ENCODE measurements at places on chromosomes 7 and 10.

- DNase-seq: no peak
Observed at GRCh38 chr7:81005254-81005653, 86.4 kb upstream of the SEMA3C start.

DNA sequence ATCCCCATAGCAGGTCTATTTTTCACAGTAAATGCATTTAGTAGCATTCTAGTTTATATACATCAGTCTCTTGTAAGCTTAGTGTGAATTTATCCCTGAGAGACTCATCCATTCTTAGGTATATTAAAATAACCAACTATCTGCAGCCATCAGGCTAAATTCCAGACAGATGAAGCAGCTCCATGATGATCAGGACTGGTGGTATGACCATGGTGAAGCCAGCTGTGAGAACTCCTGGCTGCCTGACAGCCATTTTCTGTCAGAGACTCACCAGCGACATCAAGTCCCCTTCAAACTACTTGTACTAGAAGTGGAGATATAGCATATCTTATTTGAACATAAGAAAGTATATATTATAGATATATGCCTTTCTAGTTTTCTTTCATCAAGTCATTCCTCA is 70.3 kb upstream of the GSDME start:
- no peak for DNase-seq

- no peak for DNase-seq
Observed at GRCh38 chr10:76428551-76429367, 997.3 kb downstream of the LRMDA start.

GRCh38 chr10:20744821-20745220 is 152.3 kb downstream of the NEBL start:
- no peak for DNase-seq

DNA sequence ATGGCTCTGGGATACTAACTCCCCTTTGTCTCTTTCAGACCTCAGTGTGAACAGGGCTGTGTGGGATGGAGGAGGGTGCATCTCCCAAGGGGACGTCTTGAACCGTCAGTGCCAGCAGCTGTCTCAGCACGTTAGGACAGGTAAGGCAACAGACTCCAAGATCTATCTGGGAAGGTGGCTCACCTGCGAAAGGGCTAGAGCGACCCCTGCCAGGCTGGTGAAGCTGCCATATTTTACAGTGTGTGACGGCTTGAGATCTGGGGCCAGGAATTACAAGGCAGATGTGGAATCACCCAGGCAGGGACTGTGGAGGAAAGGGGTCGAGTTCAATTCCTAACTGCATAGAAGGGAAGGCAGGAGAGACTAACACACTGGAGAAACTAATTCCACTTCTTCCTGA is 11.2 kb downstream of the MUC17 start:
- DNase-seq: no peak

DNA sequence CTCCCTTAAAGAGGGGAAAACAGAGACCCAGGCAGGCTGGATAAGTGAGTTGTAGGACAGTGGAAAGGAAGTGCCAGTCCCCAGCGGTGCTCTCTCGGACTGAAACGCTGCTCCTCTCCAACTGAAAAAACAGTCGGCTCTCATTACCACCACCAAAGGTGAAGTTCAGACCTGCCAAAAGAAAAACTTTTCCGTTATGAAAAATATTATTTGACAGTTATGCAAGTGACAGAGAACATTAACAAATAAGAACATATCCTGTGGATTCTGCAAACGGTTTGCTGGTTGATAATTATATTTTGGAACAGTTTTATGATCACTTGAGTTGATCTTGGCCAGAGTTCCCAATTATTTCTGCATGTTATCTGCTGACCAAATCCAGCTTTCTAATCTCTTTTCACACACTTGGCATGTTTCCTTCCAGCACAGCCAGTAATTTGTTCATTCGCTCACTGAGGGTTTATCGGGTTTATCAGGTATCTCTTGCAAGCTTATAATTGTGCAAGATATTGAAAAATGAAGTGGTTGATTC is 82.6 kb downstream of the PTPRE start:
- no peak for DNase-seq

DNA sequence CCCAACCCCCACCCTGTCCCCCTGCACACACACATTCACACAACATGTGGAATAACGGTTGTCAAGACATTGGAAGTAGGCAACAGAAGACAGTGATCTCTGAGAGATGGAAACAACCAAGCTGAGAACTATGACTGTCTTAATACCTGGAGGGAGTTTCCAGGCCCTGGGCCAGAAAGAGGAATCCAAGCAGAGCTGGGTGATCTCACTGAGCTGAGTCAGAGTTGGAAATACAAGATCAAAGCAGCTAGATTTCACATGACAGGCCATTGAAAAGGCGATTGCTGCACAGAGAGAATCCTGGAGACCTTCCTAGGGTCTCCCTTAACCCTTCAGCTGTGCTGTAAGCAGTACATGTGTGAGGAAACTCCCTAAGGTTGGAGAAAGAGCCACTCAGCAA is 165.8 kb upstream of the PRSS1 start:
- DNase-seq: no peak

DNA sequence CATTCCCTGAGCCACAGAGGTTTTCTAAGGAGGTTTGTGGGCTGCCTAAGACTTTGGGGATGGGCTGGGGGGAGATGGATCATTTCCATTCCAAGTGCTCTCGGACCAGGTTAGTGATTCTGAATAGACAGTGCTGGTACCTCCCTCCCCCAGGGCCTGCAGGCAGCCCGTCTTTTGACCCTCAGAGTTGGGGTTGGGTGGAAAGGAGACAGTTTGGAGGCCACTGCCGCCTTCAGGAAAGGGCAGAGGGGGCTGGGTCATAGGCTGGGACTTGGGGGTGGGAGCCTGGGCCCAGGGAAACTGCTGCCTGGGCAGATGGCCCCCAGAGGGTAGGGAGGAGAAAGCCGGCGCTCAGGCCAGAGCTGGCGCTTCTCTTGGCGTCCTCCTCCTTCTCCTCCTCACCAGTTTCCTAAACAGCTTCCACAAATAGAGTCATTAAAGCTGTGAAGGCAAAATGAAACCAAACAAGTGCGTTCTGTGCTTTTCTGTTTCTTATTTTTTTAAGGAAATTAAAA is 4.4 kb downstream of the UNC5B start:
- no peak for DNase-seq

DNA sequence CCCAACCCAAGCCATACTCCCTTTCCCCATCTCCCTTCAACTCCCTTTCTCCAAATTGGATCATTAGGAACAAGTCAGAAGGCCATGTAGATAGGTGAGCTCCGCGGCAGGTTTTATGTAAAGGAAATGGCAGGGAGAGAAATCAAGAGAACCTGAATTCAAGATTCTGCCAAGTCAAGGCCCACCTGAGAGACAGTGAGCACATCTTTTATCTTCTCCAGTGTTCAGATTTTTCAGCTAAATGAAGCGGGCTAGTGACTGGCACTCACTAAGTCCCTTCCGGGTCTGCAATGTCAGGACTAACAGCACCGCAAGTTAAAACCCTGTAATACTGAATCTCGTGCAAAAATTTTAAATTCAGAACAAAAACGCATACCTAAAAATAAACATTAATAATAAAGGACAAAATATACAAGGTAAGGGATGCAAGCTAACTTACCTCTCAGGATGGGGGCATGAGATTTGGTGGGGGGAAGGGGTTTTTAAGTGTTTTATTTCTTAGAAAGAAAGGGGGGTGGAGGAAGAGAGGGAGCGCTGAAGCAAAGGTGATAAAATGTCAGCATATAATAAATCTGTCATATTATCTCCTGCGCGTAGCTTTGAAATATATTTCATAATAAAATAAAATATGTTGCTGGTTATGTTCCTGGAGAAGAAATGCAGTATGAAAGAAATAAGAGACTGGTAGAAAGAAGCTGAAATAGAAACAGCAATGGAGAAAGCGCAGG is 17.6 kb downstream of the TCAF1 start:
- no peak for DNase-seq

DNA sequence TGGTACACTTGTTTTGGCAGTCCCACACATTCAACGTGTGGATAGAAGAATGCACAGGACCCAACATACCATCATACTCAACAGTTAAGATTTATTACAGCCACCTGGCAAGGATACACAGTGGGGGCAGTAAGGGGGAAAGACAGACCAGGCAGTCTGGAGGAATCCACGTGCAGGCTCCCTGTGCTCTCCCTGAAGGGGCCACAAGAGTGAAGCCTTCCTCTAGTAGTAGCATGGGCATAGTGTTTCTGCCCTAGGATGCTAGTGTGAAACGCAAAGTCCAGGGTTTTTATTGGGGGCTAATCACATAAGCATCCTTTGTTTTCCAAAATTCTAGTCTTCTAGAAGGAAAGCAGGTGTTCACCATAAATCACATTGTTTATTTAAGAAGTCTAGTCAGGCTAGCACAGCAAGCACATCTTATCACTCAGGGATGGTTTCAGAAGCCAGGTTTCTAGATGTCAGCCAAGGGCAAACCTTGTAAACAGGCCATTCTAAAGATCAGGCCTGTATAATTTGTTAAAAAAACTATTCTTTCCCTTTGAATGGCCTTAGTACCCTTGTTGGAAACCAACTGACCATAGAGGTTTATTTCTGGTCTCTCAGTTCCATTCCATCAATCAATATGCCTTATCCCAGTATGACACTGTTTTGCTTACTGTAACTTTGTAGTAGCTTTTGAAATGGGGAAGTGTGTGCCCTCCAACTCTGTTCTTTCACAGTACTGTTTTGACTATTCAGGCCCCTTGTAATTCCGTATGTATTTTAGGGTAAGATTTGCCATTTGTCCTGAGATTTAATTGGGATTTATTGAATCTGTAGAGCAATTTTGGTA is 12.4 kb upstream of the TFAM start:
- DNase-seq: no peak
